ENCODE measurements at places on chromosomes 11 and 22.
A peak's percentile ranks its signal among the peaks of the same experiment; 100 is the strongest.

GRCh38 chr11:102244681-102245409 is 72.4 kb upstream of the BIRC3 start:
- DNase-seq, result no peak

DNA sequence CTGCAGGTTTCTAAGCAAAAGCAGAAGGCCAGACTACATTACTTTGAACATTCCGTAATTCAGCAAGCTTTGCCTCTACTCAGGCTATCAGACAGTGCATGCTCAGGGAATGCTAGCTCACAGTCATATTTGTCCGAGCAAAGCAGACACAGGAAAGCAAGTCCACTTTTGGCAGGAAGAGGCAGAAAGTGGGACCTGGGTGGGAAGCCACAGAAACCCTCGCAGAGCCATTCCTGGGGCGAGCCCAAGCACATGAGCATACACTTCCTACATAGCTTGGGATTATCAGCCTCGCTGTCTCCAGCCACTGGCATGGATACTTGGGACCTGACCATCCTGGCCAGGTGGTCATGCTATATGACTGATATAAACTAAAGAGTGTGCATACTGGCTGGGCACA is 113.3 kb downstream of the TRIM29 start:
- DNase-seq, result no peak

DNA sequence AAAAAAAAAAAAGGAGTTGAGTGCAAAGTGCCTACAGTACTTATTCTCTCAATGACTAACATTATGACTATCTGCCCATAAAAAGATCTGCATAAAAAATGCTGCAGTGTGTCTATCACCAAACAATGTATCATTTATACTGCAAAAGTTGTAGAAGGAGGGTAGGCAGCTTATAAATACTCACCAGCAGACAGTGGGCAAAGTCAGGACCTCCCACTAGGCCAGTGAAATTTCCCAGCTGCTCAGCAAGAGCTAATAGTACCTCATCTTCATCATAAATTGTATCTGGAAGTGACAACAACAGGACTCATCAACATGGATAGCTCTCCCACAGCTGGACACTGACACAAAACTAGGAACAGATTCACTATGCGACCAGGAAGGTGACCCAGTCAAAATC is 1.6 kb downstream of the PPP2R1B start:
- no peak for DNase-seq

DNA sequence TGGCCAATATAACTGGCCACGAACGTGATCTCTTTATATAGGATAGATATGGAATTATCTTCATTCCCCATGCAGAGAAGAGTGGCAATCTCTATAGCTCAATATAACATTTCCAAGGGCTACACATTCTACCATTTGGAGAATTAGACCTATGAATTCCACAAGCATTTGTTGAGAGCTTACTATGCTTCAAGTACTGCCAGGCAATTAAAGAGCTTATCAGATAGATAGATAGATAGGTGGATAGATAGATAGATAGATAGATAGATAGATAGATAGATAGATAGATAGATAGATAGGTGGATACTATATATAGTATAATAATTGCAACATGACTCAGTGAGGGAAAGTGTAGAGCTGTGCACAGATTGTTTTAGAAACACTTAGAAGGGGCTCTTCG is 1.5 kb upstream of the OR6X1 start:
- DNase-seq, result no peak

GRCh38 chr11:93843906-93844305 is 6.5 kb downstream of the VSTM5 start:
- DNase-seq, result no peak

DNA sequence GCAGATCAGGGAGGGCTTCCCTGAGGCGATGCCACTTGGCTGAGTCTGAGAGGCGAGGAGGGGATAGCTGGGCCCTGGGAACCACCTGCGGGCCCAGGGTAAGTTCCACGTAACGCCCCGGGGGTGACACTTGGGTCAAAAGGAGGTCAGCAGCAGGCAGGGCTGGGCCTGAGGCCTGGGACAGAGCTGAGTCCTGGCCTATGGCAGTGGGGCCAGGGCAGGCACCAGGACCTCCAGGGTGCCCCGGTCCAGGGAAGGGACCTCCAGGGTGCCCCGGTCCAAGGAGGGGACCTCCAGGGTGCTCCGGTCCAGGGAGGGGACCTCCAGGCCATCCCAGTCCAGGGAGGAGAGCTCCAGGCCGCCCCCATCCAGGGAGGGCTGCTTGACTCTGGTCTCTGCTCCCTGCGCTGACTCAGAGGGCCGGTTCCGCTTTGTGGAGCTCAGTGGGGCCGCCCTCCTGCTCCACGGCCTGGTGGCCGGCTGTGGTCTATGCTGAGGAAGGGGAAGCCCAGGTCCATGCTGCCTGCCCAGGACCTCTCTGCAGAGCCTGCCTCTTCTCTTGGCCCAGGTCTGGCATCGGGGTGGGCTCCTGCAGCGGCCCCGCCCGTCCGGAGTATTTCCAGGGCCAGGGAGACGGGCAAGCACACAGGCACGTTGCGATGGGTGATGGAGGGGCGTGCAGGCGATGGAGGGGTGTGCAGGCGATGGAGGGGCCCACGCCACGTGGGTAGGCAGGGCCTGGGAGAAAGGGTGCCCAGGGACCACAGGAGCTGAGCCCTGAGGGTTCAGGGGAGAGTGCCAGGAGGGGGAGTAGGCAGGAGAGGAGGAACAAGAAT is 19.5 kb upstream of the WNT7B start:
- DNase-seq, result peak; percentile 62

DNA sequence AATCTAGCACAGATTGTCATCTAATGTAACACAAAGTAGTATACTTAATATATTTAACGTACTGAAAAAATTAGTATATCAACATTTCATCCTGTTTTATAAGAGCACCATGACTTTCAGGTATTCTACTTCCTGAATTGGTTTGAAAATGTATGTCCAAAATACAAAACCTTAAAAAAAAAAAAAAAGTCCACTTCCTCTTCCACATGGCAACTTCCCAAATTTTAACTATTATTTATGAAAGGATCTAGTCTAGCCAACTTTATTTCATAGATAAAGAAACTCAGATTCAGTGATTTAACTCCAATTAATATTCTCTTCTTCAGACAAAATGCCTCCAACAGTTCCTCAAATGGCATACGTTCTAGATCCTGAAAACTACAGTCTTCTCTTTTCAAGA is 44.0 kb downstream of the PIK3C2A start:
- no peak for DNase-seq

Measured in Ammon's horn (tissue), 1 donor.